ENCODE measurements at places on chromosomes 6 and 20.

GRCh38 chr20:59831916-59832270, 101.5 kb downstream of the SYCP2 start:
- DNase-seq, result no peak

GRCh38 chr6:158781692-158782373, 37.3 kb downstream of the EZR start:
- no peak for DNase-seq

GRCh38 chr20:16119909-16120308, 453.3 kb downstream of the KIF16B start:
- DNase-seq, result no peak

DNA sequence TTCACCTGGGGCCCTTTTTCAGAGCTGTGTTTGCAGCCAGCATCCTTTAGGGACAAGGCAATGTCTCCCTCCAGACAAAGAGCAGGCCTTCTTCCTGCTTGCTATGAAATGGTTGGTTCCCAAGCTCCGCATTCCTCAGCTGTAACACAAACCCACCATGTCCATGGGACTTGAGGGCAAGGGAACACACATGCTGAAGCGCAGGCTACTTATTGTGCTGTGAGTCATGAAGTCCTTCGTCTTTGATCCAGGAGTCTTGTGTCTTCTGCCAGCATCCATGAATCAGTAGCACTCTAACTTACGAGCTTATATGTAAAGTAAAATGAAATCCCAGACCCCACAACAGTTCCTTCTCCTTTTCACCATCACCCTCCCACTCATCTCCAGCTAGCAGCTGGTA, 59.0 kb downstream of the ANKRD60 start:
- DNase-seq, result no peak

- no peak for DNase-seq
These were observed 70.9 kb downstream of the QKI start for GRCh38 chr6:163485388-163485851.

DNA sequence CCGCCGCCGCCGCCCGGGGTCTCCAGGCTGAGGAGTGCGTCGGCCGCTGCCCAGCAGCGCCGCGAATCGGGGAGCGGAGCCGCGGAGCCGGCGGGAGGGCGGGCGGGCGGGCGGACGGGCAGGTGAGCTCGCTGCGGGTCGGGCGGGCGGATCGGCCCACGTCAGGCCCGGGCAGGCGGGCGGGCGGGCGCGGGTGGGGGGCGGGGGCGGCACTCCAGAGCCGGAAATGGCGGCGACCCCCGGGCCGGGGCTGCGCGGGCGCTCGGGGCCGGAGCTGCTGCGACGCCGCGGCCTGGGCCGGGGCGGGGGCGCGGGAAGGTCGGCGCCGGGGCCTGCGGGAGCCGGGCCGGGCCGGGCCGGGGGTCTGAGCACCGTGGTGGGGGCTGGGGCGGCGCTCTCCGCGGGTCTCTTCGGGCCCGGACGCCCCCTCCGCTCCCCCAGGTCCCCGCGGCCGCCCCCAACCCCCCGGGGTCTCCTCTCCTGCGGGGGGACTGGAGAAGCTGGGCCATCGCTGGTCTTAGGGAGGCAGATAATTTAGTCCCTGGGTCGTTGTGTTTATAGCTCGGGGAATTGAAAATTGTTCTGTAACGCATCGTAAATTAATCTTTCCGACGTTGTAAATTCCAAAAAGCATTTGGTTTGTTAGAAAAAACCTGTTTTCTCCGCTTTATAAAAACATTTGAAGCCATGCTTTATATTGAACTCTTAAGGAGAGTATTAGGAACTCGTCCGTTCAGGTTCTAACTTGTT, 451 bp downstream of the DNAJC5 start:
- no peak for DNase-seq

GRCh38 chr6:39416728-39417127, 94.2 kb upstream of the KCNK16 start:
- no peak for DNase-seq

DNA sequence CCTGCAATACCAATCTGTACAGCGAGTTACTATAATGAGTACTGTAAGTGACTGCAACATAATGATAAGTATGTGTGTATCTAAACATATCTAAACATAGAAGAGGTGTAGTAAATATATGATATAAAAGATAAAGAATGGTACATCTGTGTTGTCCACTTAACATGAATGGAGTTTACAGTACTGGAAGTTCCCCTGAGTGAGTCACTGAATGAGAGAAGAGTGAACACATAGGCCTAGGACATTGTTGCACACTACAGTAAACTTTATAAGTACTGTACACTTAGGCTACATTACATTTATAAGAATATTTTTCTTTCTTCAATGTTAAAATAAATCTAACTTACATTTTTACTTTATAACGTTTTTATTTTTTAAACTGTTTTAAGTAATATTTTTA, 380.4 kb downstream of the MMUT start:
- no peak for DNase-seq

DNA sequence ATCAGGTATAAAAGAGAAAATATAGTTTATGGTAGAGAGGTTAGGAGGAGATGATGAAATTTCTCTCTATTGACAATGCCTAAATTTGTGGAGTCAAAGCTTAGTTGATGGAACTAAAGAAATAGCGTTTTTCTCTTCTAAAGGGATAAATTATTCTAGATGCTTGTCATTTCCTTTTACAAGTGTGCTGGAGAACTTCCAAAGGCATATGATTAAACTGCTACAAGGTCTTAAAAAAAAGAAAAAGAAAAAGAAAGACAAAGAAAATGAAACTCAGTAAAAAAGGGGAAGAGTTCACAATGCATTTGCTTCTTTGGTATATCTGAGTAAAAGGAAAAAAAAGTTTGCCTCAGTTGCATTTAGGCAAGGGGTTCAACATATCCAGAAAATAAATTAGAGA, 499.8 kb upstream of the PTCHD4 start:
- DNase-seq, result no peak

GRCh38 chr6:169934699-169935347, 183.4 kb downstream of the ERMARD start:
- no peak for DNase-seq

GRCh38 chr6:9554806-9555205, 860.1 kb downstream of the TFAP2A start:
- DNase-seq, result no peak
